Stimulated activated CD8-positive, alpha-beta memory T cell treated with anti-CD3 and anti-CD28 coated beads, Interleukin-12 subunit alpha, Interleukin-12 subunit beta, amount 100 ng/mL, for 1 hour (primary cell): ENCODE measurements at places on chromosomes 3 and 15.

DNA sequence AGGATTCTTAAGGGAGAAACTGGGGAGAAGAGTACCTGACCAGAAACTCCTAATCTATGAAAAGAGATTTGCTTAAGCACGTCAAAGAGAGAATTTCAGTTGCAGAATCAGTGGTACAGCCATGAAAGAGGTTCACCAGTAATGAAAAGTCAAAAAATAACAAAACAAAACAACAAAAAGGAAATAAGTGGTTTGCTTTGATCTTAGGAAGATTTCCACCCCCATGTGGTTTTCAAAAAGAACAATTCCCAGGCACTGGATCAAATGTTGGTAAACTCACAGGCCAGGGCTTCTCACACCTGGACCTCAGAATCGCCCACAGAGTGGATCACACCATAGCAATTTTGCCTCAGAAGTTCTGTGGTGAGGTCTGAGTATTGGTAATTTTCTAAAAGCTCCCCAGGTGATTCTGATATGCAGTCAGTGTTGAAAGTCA is 67.5 kb downstream of the TMEM39A start:
- DNase-seq, result no peak

- DNase-seq, result no peak
Observed at GRCh38 chr3:120741837-120742197, 499 bp downstream of the RABL3 start.

GRCh38 chr15:65963911-65964482 is 94.7 kb downstream of the RAB11A start:
- DNase-seq, result no peak

DNA sequence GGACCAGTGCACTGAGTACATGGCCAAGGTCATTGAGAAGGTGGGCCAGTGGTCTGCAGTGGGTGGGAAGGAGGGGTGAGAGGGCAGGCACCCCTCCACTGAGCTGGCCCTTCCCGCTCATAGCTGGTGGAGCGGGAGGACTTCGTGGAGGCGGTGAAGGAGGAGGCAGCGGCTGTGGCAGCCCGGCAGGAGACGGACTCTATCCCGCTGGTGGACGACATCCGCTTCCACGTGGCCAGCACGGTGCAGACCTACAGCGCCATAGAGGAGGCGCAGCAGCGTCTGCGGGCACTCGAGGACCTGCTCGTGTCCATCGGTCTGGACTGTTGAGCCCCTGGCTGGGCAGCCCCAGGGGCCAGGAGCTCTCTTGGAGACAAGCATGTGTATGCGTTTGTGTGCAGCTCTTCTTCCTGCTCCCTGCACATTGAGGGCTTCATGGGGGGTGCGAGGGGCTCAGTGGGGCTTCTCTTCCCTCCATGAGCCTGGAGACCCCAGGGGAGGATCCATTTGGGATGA is 7.5 kb downstream of the ABTB1 start:
- no peak for DNase-seq

DNA sequence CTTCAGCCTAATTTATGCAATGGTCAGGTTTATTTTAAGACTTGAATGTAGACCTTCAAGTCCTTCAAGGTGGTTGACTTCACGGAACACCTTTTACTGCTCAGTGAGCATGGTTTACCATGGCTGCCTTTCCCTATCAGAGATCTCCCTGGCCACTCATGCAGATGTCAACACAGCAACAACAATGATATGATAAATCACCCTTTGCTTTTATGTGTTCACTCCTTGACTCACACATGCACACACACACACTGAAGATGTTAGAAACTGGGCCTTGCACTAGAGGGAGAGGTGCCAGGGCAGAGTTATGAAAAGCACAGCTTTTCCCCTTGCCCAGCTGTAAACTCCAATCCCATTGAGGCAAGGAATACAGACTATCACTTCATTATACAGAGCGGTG is 134.4 kb downstream of the WNT5A start:
- no peak for DNase-seq

DNA sequence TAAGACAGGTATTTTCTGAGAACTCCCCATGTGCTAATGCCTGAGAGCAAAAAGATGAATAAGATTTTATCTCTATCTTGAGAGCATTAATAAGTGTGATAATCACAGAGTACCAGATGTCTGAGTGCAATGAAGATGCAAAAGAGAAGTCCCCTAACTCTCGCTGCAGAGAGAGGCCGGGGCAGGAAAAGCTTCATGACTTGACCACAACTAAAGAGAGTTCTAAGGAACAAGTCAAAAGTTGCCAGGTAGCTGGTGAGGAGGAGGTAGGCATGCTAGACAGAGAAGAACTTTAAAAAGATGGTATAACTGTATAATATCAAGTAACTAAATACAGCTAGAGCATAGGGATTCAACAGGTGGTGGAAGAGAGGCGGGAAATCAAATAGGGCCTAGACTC is 28.8 kb downstream of the MTMR10 start:
- DNase-seq, result no peak

- no peak for DNase-seq
Observed at GRCh38 chr15:45469441-45469840, 53.1 kb downstream of the SLC30A4 start.

GRCh38 chr15:76429661-76430060 is 93.1 kb downstream of the ISL2 start:
- no peak for DNase-seq
